Trophoblast cell (in vitro differentiated cells and primary cell): ENCODE measurements at places on chromosomes 6 and 20.

GRCh38 chr6:44462335-44462734, 74.8 kb downstream of the CDC5L start:
- no peak for DNase-seq

DNA sequence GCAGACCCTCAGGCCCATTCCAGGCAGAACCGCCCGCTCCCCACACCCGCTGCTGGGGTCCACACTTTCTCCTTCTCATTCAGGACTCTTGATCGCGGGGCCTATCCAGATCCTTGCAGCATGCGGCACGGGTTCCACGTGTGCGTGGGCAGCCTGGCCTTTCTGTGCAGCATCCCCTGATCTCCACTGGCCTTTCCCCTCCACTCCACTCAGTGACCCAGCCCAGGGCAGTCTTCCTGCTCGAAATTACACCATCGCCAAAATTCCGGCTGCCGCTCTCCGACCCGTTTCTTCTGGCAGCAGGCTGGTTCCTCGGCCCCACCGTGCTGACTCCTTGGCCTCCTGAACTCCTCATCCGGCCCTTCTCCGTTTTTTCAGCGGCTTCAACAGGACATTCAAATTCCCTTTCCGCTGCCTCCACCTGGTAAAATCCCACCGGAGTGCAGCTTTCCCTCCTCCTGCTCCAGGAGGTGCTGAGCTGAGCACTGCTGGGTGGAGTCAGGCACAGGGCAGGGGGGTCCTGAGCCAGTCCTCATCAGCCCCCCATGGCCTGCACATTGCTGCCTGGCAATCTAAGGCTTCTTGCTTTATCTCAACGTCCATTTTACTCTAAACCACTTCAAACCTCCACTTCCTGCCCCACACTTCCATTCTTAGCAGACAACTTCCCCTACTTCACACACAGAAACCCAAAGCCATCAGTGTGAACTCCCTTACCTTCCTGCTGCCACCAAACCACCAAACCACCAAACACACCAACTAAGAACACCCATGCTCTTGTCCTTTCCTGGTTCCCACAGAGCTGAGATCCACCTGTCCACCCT, 9.0 kb downstream of the SFT2D1 start:
- DNase-seq, result no peak

- DNase-seq, result no peak
These were observed 30.4 kb downstream of the HECA start for GRCh38 chr6:139165324-139165723.

DNA sequence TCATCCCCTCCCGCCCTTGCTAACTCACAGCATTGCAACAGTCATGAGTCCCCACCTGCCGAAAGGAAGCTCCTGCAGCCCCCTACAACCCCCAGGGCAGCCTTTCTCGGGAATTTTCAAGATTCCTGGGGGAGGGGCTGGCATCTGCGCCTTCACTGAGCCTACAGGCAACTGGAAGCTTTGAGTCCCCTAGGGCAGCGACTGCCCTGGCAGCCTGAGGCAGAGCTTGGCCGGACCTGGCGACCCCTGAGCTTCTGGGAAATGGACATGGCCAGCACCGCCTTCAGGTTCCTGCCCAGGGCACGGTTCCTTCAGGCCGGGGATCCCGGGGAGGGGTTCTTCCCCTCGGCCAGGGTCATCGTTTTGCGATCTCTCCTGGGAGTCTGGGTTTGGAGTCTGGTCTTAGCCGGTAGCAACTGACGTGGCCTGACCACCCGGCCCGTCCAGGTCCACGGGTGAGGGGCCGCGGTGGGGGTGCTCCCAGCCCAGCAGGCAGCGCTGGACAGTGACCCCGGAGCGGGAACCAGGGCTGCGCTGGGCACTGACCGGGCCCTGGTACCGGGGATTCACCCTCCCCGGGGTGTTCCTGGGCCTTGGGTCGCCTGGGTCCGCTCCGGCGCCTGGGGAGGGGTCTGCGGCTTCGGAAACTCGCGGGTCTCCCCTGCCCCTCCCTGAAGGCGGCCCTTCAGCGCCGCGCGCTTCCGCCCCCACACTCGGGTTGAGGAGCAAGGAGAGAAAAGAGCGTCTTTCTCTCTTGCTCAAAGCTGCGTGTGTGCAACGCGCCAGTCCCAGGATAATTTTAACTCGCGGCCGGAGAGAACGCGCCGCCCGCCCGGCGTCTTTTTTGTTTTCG, 593 bp upstream of the COL9A3 start:
- peak; percentile 42 for DNase-seq

DNA sequence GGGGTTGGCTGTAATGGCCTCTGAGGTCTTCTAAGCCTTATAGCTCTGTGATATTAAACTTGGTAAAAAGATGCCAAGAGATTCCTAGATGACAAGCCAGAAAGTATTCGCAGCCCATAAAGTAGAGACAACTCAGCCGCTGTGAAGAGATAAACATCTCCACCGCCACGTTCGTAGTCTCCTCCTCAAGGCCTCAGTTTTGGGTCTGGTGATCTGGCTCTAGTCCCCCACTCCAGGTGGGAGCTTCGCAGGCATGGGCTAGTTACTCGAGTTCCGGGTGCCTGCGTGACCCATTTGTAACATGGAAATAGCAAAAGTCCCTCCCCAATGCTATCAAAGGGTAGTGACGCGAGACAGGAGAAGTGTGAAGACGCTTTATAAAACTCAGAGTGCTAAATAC, 28.3 kb upstream of the AFDN start:
- DNase-seq, result no peak

DNA sequence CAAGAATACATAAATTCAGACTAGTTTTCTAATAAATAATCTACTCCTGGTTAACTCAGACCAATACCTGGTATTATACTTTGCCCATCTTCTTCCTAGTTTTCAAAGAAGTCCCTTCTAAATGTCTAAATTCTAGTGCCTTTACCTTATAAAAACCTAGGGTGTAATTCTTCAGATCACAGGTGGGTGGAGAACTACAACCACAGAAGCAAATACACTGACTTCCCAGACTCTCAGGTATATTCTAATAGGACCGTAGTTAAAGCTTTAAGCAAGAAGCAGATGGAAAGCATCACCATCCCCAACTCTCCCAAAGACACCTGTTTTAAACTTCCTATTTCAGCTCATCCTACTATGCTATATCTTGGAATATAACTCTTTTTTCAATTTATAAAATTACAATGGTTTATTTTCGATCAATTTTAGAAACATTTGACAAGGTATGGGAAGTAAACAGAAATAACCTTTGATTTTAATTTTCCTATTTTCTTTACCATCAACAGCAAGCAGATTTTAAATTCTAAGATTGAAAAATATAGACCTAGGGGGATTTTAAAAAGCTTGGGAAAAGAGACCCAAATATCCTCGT, 15.8 kb downstream of the MAN1A1 start:
- no peak for DNase-seq

DNA sequence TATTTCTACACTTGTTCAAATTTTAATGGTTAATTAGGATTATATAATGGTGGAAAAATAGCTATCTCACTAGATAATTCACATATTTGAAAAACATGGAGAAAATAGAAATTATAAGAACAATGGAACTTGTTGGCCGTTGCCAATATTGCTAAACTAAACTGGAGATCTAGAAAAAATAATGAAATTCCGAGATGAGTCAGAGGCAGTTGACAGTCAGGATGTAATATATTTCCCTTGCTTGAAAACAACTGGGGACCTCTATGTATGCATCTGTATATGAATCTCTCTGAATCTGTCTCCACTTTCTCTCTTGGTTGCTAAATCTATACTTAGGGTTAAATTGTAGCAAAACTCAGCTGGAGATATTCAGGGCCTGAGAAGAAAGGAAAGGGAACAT, 1108.2 kb upstream of the GJE1 start:
- no peak for DNase-seq

- no peak for DNase-seq
These were observed 600.7 kb downstream of the HDGFL1 start for GRCh38 chr6:23170049-23170448.

GRCh38 chr6:127051571-127052260, 66.8 kb upstream of the RSPO3 start:
- no peak for DNase-seq

- no peak for DNase-seq
These were observed 200.3 kb upstream of the QKI start for GRCh38 chr6:163214259-163214658.

DNA sequence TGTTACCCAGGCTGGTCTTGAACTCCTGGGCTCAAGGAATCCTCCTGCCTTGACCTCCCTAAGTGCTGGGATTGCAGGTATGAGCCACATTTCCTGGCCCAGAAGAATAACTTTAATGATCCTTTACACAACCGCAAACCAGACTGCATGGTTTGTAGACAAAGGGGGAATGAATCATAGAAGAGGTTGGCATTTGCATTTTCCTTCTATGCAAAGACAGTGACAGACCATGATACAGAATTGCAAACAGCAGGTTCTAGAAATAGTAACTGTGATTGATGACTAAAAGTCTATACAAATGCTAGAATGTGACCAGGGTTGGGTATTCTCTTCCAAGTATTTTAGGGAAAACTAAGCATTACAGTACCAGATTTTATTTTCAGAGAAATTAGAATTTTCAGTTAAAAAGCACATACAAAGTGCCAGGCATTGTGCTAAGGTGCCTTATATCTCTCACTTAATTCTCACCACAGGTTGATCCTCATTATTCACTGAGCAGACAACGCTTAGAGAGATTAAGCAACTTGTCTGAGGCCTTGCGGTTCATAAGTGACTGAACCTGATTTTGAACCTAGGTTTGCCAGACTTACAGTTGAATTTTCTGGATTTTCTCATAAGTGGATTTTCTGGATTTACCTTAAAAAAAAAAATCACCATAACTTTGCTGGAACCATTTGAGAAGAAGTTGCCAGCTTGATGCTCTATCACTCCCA, 146.6 kb downstream of the ZFAND3 start:
- DNase-seq, result no peak

DNA sequence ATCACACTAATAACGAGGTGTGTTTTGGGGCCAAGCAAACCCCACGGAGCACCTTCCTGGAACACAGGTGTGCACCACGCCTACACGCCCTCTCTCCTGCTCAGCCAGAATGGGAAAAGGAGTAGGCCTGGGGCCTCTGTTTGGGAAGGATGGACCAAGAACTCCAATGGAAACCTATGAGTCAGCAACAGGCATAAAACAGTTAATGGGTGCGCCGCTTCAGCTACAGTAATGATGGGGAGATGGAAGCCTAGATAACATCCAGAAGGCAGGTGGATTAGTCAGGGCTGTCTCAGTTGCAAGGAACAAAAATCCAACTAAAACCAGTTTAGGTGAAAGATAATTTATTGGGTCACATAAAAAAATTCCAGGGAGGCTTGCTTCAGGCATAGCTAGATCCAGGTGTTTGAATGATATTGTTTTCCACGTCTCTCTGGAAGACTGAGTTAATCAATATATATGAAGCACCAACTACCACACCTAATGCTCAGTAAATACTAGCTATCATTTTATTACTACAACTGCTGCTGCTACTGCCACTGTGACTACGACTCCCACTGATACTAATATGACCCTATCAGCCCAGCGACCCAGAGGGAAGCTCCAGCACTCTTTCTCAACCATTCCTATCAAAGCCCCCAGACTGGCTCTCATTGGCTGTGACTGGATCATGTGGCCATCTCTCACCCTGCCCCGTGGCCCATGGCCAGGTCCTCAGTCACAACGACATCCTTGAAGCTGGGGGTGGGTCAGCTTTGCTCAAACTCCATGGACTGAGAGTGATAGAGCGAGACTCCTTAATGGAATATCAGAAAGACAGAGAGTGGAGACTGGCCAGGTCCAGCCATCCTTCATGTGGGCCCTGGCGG, 155.2 kb upstream of the PTPN1 start:
- peak; percentile 75 for DNase-seq

GRCh38 chr6:39426073-39426456, 103.6 kb upstream of the KCNK16 start:
- no peak for DNase-seq

- DNase-seq, result no peak
These were observed 193.2 kb upstream of the VGLL2 start for GRCh38 chr6:117072134-117072533.

DNA sequence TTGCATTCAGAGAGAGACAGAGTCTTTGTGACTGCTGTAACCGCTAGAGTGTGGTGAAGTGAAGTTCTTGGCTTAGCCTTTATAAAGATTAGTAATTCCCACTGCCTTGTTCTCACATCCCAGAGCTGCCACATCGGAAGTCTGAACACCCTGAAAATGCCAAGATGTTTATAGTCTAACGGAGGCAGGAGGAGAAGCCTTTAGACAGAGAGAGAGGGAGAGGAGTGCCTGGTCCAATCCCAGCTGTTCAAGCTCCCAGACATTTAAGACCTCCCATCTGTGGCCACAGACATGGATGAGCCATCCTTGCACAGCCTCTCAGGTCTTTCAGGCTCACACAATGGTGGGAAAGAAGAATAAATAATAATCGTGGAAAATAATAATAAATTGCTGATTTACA, 1422.8 kb upstream of the EYS start:
- no peak for DNase-seq

DNA sequence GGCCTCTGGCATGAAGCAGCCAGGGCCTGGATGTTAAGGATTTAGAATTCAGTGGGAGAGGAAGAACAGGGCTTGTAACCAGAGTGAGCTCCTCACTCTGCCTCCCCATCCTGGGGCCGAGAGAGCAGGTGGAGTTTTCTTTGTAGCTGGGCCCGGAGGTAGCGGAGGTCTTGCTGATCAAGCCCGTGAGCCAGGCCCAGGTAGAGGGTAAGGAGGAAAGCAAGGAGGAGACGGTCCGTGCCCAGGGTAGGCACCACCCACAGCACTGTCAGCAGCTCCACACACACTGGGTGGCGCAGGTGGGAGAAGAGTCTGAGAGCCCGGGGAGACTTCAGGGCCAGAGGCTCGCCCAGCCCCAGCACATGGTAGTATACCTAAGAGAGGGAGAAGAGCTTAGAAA, 2.1 kb upstream of the PPP1R18 start:
- DNase-seq, result no peak

DNA sequence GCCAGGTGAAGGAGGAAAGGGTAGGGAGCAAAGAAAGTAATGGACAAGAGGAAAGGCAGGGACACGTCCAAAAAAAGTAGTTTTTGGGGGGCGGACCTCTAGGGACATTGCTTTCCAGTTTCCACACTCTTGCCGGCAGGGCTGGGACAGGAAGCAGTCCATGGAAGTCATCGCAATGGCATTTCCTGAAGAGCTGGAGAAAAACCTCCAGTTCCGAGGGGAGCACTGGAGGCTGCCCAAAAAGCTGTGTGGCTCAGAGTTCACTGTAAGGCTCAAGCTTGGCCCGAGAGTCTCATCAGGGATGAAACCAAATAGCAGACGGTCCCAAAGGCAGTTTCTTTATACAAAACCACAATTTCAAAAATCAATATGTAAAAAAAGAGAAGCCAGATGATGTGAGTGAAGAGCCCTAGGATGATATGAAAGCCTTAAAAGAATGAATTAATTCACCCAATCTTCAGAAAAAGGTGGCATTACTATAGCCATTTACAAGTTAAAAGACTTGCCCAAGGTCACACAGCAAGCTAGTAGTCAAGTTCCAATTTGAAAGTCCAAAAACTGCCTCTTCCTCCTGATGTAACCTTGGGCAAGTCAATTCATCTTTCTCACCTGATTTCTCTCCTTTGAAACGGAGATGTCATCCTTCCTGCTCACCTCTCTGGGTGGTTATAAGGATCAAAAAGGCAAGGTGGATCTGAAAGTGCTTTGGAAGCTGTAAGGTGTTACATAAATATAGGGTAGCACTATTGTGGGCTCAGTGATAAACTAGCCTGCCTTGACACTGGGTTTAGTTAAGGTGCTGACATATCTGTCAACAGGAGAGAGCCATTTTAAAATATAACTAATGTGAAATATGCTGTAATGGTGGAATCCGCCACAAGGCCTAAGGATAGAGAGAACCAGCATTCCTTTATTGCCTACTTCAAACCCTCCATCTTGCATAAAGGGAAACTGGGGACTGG, 9.1 kb downstream of the BCL2L1 start:
- DNase-seq, result peak; percentile 32
